ENCODE measurements at places on chromosomes 13 and 19.

GRCh38 chr13:44865722-44866410 lies 123.4 kb downstream of the NUFIP1 start:
- no peak for DNase-seq

DNA sequence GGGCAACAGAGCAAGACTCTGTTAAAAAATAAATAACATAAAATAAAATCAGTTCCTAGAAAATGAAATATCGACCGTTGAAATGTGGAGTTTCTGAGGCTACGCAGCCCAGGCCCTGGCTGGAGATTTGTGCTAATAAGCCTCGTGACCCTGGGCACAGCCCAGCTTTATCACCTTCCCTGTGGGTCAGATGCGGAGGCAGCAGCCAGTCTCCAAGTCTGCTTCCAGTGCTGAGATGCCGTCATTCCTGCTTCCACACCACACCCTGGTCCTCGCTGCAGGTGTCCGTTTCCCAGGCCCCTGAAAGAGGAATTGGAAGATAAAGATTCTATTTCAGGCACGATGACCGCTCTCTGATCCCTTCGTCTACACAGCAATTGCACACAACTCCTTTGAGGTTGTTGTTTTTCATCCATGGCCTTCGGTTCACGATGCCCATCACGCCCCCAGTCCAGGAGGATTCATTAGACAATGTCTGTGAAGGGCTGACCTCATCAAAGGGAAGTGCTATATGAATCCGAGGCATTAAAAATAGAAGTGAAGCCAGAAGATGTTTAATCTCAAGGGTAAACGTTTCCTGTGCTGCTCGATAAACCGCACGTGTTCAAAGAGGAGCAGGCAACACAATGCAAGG lies 48.3 kb upstream of the ATP11A start:
- no peak for DNase-seq

- DNase-seq = no peak
Measured at GRCh38 chr19:21593008-21593481, 87.6 kb downstream of the ZNF429 start.

GRCh38 chr19:42122691-42123607 lies 9.3 kb downstream of the POU2F2 start:
- DNase-seq = no peak

GRCh38 chr19:6023936-6024335 lies 46.0 kb upstream of the RANBP3 start:
- DNase-seq = no peak

Data from HAP-1 (cell line).